ENCODE measurements at places on chromosomes 4 and X.

- DNase-seq, result peak; percentile 67
Observed at GRCh38 chrX:13101441-13102139, 57.2 kb upstream of the FAM9C start.

DNA sequence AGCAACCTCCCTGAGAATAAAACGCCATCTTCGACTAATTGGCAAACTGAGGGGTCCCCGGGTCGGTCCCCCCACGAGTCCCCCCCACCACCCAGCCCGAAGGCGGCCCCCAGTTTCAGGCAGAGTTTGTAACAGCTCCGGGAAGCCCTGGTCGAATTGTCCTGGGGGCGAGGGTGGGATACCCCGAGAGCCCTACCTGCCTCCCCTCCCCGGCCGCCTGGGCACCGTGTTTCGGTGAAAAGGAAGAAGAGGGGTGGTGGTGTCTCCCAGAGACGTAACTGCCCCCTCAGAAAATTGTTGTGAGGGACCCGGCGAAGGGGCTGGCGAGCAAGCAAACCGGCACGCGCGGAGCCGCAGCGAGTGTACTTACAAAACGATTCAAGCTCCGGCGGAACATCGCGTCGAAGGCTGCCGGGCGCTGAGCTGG is 1.2 kb downstream of the ATP11C start:
- DNase-seq, result no peak

DNA sequence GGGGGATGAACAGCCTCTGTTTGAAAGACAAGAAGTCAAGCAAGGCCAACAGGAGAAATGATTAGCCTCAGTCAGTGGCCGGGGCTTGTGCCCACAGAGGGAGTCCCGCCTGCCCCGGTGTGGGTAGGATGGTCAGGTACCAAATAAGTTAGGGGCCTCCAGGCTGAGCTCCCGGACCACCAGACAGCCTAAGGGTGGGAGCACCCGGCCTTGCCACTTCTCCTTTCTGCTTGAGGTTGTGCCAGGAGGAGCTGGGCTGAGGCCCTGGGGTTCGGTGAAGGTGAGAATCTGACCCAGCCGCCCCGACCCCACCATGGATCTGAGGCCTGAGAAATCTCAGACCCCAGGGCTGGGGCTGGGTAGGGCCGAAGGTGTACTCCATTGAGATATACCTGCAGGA is 48.8 kb downstream of the EFNB1 start:
- no peak for DNase-seq

- DNase-seq, result no peak
Observed at GRCh38 chr4:183552274-183553146, 47.7 kb downstream of the ING2 start.

DNA sequence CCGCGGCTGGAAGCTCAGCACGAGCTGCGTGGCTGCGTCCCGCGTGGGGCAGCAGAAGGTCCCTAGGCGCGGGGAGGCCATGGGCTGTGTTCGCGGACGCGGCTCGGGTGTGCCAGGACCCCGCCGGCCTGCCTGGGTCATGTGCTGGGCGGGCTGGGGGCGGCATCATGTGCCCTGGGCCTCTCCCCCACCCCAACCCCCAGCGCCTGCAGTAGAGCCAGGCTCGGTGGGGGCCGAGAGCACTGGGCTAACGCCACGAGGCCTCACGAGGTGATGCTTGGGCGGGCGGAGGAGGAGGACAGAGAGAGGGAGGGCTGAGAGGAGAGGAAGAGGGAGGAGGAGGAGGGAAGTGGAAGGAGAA is at the start of gene GPR143:
Gene GPR143 (minus strand): TSS at position 111 of the 361 bp plus-strand sequence. CDS start 30 bp downstream, at position 81.
- DNase-seq, result no peak

DNA sequence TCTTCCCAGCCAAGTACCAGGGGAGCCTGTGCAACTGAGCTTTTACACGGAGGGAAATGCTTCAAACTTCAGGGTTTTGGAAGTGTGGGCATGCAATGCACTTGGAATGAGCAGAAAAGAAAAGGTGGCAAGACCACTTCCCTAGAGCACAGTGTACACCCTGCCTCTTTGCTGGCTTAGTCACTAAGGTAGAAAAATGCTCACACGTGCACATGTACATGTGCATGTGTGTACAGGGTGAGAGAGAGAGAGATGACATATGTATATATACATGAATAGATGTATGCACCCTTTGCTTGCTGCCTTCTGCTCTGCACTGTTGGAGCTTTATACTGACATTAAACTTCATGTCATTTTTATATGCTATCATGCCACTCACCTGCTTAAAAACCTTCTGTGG is 7.9 kb upstream of the KLF3 start:
- no peak for DNase-seq

DNA sequence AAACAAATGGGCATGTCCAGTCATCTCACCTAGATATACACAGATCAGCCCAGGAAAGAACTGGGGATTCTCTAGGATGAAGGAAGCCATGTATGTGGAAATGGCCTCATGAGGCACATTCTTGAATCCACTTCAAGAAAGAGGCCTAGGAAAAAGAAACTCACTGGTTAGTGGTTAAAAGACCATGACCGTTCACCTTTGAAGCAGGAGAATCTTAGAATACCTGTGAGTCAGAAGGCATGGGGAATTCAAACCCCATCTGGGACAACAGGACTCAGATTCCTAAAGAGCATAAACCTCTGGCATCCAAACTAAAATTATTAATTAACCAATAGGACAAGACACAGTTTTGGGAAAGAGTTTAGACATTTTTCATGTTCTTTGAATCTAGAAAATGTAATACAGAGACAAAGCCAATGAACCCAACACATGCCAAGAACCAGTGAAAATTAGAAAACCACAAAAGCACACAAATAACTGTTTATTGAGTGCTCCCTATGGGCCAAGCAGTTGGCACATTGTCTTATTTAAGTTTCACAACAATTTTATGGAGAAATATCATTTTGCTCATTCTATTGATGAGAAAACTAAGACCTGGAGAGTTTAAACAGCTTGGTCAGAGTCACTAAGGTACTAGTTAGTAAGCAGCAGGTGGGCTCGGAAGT is 97.5 kb downstream of the NPNT start:
- no peak for DNase-seq

- no peak for DNase-seq
Observed at GRCh38 chrX:36357855-36358254, 438.3 kb downstream of the CFAP47 start.

DNA sequence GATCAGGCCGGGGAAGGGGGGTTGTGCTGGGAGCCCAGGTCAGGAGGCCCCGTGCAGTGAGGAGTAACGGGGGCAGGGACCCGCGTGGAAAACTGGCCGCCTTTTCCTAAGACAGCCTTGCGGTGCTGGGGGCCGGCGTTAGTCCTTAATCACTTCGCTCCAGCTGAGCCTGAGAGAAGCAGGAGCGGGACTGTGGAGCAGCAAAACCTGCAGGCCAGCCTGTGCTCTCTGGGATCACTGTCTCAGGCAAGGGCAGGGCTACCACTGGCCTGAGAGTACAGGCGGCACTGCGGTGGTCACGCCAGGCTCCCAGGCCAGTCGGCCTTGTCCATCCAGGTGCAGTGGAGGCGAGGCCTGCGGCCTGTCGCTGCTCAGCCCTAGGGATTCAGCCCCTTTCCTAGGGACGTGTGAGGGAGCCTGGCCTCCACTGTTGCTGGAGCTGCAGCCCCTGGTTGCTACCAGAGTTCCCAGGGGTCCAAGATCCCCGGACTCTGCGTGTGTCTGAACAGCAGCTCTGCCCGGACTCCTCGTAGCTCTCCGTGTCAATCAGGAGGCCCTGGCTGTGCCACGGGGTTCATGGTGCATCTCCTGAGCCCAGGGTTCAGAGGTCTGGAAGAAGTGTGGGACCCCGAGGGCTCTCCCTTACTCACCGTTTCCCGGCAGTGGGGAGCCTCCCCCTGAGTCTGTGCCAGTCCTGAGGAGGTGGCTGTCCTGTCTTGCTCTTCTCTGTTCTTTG is 2141.7 kb upstream of the TENM3 start:
- DNase-seq, result no peak

- DNase-seq, result no peak
Observed at GRCh38 chr4:135184715-135185114, 983.1 kb upstream of the PABPC4L start.

DNA sequence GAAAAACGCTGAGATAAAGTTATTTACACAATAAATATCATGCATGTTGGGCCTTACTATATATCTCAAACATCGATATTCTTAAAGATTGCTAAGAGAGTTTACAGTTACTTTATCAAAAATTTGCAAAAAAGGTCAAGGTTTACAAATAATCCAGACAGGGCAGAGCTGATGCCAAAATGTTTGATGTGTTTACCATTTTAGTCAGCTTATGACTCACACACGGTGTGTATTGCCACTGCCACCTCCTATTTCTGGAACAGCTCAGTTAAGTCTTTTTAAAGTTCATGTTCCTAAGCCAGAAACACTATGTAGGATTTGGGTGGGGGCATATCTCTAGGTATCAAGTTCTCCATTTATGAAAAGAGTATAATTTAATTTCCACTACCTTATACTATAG is 580.6 kb downstream of the INPP4B start:
- no peak for DNase-seq

DNA sequence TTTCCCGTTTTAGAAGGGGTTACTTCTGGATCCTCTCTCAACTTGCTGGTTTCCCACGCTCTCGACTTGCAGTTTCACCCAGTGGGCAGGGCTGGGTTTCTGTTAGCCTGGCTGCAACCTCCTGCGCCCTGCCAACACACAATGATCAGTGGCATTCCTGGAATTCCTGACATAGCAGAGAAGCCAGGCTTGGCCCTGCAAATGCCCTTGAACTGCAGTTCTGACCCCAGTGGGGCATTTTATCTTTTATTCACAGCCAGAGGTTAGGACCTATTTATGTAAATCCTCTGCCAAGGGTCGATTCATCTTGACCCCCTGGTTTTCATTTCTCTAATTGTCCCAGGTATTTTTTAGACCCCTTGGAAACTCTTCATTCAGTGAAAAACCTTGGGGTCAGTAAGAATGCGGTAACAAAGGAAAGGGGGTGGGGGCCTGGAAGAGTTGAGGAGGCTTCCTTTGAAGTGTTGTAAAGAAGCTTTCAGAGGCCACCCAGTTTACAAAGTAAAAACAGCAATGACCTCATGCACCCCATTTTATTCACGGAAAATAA is 217.6 kb downstream of the ZNF674 start:
- no peak for DNase-seq

DNA sequence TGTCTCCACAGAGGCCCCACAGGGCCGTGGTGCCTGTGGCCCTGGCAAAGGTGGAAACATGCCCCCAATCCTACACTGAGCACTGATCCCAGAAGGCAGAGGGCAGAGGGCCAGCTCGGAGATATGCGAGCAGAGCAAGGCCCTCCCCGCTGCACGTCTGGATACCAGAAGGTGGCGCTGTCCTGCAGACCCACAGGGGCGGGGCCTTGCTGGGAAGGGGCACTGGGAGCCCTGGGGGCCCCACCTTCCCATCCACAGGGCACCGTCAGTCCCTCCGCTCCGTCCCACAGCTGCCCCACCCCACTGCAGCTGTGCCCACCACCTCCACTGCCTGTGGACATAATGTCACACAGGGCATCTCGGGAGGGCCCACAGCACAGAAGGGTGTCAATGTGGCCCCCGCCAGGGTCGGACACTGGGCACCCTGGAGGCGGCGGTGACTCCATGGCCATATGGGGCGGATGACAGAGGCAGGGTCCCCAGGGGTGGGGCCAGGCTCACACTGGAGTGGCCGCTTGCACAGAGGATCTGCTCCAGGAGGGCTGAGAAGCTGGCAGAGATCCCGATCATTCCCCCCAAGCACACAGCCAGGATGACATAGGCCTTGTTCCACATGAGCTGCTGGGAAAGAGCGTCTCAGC is 4.8 kb downstream of the SLC49A3 start:
- DNase-seq, result peak; percentile 85

- no peak for DNase-seq
Observed at GRCh38 chr4:173526724-173527102, 3.3 kb downstream of the HAND2 start.

DNA sequence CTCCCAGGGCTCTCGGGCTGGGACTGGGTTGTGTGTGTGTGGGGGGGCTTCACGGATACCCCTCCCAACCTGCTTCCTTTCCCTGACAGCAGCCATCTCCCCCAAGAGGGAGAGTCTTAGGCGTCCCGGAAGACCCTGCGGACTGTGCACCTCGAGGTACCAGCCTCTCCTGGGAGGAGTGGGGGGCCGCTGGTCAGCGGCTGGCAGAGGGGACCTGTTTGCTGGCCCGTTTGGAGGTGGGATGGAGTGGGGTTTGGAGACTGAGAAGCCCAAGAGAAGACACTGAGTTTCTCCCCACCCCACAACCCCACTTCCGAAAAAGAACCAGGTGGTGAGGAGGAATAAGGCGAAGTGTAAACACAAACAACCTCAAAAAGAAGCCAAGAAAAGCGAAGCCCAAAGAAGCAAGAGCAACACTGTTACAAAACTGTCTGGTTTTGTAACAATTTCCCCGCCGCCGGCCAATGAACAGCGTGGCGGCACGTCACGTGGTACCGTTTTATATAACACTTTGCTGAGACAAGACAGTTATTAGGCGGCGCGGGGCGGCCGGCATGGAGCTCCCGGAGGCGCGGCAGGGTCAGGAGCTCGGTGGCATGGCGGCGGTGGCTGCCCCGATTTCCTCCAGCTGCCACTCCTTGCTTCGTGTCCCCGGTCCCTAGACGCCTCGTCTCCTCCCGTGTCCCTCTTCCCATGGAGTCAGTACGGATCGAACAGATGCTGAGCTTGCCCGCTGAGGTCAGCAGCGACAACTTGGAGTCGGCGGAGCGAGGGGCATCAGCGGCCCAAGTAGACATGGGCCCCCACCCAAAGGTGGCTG is at the start of gene LONRF3:
Gene LONRF3 (plus strand): TSS at position 531 of the 820 bp plus-strand sequence. CDS start 163 bp downstream, at position 694.
- peak; percentile 79 for DNase-seq

DNA sequence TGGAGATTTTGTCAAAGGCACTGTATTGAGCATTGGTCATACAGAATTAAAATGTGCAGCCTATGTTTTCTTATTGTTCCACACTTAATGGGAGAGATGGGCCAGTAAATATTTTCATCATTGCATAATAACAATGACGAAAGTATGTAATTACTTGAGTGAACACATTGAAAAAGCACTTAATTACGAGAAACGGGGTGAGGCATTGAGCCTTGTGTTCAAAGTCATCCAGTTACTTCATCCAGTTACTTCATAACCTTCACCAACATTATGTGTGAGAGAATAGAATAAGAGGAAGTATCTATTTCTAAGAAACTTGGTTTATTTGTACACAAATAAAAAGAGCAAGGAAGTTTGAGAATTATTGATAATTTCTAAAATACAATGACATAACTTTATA is 1427.0 kb downstream of the ADGRL3 start:
- DNase-seq, result no peak

- DNase-seq, result no peak
Observed at GRCh38 chr4:10030972-10031667, 9.8 kb upstream of the SLC2A9 start.

DNA sequence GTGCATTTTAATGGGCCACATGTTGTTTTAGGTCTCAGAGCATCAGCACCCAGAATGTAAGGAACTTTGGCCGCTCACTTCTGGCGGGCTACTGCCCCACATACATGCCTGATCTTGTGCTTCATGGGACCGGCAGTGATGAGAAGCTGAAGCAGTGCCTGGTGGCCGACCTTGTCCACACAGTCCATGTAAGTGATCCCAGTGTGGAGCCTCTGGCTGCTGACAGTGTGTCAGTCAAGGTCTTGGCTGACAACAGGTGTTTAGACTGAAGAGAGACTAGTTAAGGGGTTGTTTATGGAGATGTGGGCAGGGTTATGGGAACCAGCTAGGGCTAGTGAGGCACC is 101.4 kb downstream of the FNIP2 start:
- no peak for DNase-seq

GRCh38 chrX:113421432-113421831 is 580.8 kb upstream of the AMOT start:
- DNase-seq, result no peak
